ENCODE measurements at places on chromosomes 1 and 21.

- DNase-seq, result no peak
These were observed 23.5 kb downstream of the SERPINC1 start for GRCh38 chr1:173893611-173894010.

DNA sequence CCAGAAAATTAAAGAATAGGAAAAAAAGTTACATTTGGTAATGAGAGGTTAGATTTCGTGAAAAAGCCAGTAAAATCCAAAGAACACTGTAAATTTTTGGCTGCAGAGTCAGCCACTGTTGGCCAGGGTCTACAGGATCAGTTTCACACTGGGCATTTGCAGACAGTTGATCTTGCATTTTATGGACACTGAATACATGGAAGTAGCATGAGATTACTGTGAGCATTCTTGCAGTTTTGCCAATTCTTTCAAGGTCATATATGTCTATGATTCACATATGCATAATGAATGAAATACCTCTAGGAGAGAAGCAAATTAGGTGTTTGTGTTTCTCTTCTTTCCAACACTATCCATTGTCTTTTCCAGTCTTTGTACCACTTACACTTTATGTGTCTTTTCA lies 200.8 kb upstream of the DPYD start:
- no peak for DNase-seq

DNA sequence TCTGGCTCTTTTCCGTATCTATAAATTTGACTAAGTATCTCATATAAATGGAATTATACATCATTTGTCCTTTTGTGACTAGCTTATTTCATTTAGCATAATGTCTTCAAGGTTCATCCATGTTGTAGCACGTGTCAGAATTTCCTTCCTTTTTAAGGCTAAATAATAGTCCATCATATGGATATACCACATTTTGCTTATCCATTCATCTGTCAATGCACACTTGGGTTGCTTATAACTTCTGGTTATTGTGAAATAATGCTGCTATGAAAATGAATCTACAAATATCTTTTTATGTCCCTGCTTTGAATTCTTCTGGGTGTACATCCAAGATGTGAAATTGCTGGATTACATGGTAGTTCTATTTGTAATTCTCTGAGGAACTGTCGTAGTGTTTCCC lies 119.6 kb downstream of the RHOU start:
- DNase-seq, result no peak

DNA sequence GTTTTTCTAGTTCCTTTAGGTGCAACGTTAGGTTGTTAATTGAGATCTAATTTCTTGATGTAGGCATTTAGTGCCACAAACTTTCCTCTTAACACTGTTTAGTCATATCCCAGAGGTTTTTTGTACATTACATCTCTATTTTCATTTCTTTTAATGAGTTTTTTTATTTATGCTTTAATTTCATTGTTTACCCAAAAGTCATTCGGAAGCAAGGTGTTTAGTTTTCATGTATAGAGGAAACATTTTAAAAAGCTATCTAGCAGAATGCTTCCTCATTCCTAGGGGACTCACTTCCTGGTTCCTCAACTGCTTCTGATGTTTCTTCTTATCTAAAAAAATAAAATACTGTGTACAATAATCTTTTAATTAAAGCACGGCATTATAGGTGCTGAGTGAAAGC lies 307.2 kb upstream of the CAMK1G start:
- no peak for DNase-seq

GRCh38 chr1:163145435-163145834 lies 57.3 kb downstream of the RGS5 start:
- no peak for DNase-seq

GRCh38 chr1:47684518-47684917 lies 246.7 kb downstream of the FOXD2 start:
- no peak for DNase-seq

GRCh38 chr1:248696774-248697173 lies 5.8 kb downstream of the OR14I1 start:
- DNase-seq, result no peak
